Activated T-helper 9 cell treated with anti-CD3 and anti-CD28 coated beads, Interleukin-2, amount 50 U/mL, for 16 hours (primary cell): ENCODE measurements at places on chromosomes 16 and 17.

DNA sequence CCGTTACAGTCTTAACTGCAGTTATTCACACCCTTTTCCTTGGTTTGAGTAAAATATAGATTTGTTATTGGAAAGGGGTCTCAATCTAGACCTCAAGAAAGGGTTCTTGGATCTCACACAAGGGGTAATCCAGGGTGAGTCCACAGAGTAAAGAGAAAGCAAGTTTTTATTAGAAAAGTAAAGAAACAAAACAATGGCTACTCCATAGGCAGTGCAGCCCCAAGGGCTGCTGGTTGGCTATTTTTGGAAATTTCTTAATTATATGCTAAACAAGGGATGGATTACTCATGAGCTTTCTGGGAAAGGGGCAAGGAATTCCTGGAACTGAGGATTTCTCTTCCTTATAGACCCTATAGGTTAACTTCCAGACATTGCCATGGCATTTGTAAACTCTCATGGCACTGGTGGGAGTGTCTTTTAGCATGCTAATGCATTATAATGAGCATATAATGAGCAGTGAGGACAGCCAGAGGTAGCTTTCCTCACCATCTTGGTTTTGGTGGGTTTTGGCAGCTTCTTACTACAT is 24.5 kb upstream of the MILR1 start:
- no peak for DNase-seq

- DNase-seq = no peak
These were observed 211.6 kb upstream of the SDK2 start for GRCh38 chr17:73855720-73856333.

DNA sequence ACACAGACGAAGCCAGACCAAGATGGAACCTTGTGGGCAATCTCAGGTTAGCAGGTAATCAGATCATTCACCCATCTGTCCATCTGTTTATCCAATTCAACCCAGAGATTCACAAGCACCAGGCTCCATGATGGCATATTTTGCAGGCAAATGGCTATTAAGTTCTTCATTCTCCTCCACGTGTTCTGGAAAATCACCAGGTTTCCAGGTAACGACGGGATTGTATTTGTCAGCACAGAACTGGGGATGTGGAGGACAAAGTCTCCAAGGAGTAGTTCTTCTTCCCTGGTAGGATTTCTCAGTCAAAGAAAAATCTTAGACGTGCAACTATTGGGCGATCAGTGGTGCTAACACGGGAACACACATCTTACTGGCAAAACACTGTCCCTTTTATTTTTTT is 368.8 kb downstream of the SLC39A11 start:
- DNase-seq = no peak

GRCh38 chr16:47861999-47862398 is 293.8 kb downstream of the ABCC12 start:
- no peak for DNase-seq
